Effector CD4-positive, alpha-beta T cell (primary cell): ENCODE measurements at places on chromosomes 11 and 22.

- no peak for DNase-seq
Observed at GRCh38 chr22:42872821-42873220, 15.7 kb upstream of the ARFGAP3 start.

- DNase-seq: no peak
Observed at GRCh38 chr11:111605681-111606080, 3.4 kb downstream of the SIK2 start.

- DNase-seq: no peak
Observed at GRCh38 chr22:21876486-21877176, 9.2 kb upstream of the MAPK1 start.

- DNase-seq: no peak
Observed at GRCh38 chr22:18984564-18984963, 48.5 kb upstream of the PRODH start.

DNA sequence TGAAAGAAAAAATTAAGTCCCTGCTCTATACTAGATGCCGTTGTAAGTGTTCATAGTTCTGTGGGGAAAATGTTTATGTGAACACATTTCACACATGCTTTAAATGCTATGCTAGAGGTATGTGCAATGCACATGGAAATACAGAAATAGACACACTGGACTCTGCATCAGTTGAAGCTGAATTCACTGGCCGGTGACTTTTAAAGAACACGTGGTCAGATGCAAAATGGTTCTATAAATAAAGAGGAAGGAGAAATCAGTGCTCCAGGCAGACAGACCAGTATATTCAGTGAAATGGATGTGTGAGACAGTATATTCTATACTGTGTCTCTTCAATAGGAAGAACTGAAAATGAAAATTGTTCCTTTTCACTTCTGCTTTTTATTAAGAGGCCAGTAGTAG is 29.9 kb downstream of the TRPC6 start:
- no peak for DNase-seq

GRCh38 chr22:37288521-37288920 is 6.2 kb downstream of the CYTH4 start:
- no peak for DNase-seq

DNA sequence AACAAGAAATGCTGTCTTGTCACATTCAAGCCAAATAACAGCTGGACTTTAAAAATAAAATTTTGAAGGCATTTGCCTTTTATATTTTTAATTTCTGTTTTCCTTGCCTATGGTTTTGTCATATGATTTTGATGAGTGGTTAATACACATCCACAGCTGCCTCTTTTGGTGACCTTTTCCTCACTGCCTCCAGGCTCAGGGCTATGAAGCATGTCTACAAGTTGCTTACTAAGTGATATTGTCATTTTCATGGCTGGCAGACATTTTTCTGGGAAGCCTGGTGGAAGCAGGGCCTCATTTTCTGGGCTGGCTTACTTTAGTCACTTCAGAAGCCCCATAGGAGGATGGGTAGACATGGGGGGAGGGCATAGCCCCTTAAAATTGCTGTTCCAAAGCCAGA is 344.9 kb downstream of the SOX6 start:
- DNase-seq: no peak

DNA sequence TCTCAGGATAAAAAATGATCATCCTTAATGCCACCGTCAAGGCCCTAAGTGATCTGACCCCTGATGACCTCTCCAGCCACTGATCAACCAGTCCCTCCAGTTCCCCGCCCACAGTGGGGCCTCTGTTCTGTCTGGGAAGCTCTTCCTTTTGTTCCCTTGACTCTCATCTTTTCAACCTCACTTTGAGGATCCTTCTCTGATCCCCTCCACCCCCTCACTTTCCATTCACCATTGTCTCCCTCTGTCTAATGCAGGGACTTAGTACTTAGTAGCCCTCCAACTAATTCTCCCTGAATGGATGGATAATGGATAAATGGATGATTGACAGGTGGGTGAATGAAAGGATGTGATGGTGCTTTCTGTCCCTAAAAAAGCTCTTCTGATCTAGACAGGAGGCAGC is 45.6 kb downstream of the C11orf58 start:
- DNase-seq: no peak

GRCh38 chr11:66891851-66892660 is 35.2 kb downstream of the LRFN4 start:
- DNase-seq: no peak

DNA sequence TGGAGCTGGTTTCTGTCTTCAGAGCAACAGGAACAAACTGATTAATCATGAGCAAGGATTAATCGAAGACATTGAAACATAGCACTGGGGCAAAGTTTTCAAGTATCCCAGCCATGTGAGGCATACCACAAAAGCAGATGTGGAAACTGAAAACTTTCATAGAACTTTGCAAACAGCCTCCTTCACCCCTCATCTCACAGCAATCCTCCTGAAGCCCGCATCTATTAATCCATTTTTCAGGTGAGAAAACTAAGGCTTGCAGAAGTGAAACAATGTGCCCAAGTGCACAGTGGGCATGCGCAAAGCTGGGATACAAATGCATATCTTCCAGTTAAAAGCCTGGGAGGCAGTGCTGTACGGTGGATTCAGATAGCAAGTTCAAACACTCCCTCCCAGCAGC is 58.6 kb upstream of the HMGXB4 start:
- DNase-seq: no peak

DNA sequence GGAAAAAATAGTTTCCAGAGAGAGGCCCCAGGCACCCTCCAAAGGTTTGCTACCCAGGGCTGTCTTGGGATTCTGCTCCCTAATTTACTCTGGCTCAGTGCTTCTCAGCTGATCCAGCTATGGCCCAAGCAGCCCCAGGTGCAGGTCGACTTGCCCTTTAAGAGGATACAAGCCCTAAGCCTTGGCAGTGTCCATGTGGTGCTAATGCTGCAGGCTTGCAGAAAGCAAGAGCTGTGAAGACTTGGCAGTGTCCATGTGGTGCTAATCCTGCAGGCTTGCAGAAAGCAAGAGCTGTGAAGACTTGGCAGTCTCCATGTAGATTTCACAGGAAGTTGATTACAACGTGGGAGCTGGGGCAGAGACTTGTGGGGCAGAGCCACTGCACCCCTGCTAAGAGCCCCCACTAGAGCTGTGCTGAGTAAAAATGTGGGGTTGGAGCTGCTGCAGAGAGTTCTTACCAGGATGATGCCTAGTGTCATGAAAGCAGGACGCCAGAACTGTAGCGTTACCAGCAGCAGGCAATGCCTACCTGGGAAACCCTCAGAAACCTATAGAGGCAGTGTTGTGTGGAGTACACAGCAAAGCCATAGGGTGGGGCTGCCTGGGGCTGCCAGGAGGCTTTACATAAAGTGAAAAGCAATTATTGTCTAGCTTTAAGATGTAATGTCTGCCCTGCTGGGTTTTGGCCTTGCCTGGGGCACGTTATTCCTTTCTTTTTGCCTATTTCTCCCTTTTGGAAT is 16.1 kb upstream of the OR52K1 start:
- no peak for DNase-seq

- no peak for DNase-seq
Observed at GRCh38 chr22:39212721-39213376, 31.9 kb downstream of the PDGFB start.

DNA sequence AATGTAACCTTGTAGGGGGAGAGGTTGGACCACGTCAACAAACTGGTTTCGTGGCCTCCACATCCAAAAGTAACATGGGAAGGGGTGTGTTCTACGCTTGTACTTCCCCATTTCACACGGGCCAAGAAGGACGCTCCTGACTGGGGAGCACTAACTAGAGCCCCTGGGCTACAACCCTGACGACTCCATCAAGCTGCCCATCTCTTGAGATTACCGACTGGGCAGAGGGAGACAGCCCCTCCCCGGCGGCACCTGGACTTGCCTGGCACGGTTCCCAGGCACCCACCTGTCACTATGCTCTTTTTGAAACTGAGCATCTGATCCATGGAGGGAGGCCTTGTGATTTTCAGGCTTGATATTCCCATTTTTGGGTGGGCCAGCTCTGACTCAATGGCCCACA is 68.5 kb downstream of the SHANK2 start:
- no peak for DNase-seq
